ENCODE measurements at places on chromosomes 3 and 15.

DNA sequence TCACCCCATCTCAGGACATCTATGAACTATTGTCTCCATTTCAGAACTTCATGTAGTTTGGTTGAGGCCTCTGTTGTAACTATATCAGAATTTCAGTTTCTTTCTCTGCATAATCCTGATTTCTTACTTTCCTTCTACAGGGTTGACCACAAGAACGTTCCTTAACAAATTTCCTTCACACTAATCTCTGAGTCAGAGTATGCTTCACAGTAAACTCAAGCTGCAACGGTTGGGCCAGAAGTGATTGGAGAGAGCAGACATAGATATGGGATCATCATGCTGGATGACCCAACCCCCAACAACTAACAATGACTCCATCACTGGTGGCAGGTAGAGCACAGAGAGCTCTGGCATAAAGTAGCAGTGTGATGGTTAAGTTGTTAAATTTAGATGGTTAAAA, 128.8 kb upstream of the OSTN start:
- no peak for DNase-seq

DNA sequence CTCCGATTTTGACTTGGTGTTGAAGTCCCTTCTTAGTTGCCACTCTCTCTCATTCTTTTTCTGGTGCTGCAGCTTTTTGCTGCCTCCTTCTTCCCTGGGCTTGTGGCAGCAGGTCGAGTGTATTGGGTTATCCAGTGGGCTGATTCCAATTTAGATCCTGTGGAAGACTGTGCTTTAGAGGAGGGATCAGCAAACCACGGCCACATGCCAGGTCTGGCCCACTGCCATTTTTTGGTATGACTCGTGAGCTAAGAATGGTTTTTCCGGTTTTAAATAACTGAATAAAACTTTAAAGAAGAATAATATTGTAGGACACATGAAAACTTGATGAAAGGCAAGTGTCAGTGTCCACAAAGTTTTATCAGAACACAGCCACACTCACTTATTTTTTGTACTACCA, 330.5 kb downstream of the ROBO2 start:
- no peak for DNase-seq

DNA sequence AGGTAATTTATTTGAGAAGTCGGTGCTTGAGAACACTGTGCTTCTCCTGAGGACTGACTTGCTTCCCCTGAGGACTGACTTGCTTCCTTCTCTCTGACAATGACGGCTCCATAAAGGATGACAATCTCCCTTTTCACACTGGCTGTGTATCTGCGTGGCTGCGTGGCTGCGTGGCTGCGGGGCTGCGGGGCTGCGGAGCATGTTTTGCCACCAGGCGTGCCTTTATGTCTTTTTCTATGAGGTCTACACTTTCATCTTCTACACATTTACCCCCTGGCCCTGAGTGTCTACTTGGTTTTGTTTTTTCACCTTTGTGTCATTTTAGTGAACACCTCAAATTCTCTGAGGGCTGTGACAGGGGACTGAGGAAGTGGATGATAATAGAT, 89.9 kb downstream of the XXYLT1 start:
- no peak for DNase-seq

GRCh38 chr15:56832125-56832524, 86.3 kb upstream of the TCF12 start:
- peak; percentile 82 for DNase-seq

DNA sequence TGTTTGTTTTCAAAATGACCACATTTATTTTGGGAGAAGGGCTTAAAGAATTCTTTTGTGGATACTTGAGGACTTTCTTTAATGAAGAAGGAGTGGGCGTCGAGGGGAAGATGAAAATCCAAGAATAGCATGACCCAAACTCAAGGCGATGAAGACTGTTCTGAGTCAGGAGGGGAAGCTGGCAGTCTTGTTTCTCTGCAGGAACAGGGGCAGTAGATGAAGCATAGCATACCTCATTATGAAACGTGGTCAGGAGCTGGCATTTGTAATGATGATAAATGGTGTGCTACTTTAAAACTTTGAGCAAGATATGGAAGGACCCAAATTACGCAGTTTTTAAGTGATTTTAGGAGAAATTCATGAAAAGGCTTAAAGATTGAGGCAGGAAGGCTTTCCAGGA, 549.0 kb downstream of the IGSF11 start:
- no peak for DNase-seq

GRCh38 chr3:10495003-10495402, 10.4 kb downstream of the ATP2B2 start:
- peak; percentile 23 for DNase-seq

- no peak for DNase-seq
Measured at GRCh38 chr3:32725721-32726120, 40.7 kb downstream of the CNOT10 start.

- no peak for DNase-seq
Measured at GRCh38 chr3:31035681-31036080, 141.2 kb upstream of the GADL1 start.

DNA sequence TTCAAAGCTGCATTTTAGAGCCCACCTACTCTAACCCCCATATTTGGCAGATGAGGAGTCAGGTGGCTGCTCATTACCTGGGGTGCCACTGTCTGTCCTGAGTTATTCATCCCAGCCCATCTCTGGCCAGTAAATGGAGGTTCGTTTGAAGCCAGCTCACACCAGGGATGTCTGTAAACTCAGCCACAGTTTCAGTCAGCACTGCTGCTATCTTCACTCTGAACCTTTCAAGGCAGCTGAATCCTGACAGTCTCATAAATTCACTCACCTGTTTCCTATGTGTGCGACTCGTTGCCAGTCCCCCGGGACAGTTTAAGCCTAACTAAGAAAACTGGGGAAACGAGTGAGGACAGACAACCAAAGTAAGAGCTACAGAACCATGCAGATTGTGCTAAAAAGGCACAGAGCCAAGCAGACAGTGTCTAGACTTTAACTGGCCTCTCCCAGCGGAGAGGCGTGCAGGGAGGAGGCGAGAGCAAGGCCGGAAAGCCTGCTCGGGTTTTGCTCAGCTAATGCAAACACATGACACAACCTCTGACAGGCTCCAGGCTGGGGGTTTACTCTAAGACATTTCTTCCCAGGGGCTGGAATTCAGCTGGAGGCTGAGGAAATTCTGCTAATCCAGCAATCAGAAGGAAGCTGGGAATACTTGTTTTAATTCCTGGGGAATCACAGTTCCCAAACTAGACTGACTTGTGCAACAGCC, 12.0 kb downstream of the FSTL1 start:
- peak; percentile 52 for DNase-seq

DNA sequence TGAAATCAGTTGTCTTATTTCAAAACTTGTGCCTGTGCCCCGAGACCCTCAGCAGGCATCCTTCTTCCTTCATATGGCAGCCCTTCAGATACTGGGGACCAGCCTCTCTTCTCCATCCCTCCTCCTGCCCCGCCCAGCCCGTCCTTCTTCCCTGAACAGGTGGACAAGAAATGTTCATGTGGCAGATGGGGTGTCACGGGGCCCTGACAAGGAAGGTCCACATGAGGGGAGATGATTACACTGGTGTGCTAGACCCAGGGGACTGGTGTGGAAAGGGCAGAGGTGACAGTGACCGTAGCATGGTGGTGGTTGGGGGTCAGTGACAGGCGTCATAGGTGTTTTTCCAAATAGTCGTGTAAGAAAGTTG, 150.9 kb downstream of the CHDH start:
- DNase-seq: no peak

GRCh38 chr3:131655070-131655690, 152.4 kb upstream of the MRPL3 start:
- no peak for DNase-seq

DNA sequence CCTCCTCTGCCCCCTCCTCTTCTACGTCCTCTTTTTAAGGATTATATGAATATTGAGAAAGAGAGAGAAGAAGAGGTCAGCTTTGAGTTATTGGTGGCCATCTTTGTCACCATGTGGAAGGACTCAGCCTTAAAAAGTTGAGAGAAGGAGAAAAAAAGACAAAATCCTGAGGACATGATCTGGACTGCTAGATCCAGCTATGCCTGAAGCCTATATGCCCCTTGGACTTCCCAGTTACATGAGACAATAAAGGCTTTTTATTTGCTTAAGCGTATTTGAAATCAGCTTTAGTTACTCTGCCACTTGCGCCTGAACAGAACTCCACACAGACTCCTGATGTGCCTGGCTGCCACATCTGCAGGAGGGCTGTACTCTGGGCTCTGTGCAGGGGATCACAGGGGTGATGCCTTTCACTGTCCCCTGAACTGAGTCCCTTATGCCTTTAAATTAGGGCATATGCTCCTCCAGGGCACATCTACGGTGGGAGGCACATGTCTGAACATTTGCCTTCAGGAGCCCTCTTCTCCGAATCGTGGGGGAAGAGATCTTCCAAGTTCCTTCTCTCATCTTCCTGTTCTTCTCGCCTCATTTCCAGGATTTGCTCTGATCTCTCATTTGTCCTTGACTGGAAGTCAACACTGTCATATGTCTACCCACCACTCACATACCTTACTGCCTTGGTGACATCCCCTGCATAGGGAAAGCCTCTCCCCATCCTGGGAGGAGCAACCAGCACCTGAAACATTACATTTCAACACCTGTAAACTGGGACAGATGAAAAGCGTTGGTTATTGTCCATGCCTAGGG, 14.0 kb upstream of the PLA2G4E start:
- DNase-seq: no peak

GRCh38 chr15:61205346-61205921, 23.7 kb downstream of the RORA start:
- DNase-seq: no peak

DNA sequence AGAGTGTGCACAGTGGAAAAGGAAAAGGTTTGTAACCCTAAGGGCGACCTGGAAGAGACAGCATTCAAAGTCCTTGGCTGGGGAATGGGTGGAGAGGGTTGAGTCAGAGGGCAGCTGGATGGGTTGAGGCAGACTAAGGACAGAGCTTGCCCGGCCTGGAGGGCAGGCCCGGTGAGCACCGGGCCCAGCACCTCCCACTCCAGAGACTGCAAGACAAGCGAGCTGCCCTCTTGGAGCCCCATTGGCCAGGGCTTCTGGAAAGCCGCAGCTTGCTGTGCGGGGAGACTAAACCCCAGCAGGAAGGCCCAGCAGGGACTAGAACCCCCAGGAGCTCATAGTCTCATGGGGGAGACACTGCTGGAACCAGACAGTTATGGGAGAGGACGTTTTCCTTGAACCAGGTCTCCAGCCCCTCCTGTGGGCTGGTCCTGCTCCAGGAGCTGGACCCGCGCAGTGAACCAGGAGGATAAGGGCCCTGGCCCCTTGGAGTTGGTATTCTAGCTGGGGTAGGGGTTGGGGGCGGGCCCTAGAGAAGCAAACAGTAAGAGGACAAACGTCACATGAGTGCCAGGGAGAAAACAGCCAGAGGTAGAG, 59.1 kb downstream of the RGMA start:
- DNase-seq: peak; percentile 47

DNA sequence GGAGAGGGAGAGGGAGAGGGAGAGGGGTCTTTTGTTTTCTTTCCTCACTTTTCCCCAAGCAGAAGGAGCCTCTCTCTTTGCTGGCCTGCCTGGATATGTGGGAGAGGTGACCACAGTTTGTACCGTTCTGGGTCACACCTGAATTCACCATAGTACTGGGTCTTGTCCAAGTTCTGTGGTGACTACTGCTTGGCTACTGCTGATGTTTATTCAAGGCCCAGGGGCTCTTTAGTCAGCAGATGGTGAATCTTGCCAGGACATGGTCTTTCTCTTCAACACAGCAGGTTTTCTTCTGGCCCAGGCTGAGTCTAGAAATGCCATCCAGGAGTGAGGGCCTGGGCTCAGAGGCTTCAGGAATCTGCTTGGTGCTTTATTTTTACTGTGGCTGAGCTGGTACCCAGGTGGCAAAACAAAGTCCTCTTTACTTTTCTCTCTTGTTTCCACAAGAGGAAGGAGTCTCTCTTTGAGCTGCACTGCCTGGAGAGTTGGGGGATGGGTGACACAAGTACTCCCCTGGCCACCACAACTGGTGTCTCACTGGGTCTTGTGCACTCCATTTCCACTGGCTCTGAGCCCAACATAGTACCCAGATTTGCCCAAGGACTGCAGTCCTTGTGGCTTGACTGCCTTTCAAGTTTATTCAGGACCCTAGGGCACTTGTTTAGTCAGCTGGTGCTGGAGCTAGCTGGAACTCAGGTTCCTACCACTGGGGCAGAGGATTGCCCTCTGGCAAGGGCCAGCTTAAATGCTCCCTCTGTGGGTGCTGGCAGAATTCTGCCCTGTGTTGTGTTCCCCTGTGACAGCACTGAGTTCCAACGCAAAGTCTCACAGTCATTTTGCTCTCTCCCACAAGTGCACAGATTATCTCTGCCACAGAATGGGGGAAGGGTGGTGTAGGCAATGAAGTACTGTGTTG, 16.8 kb upstream of the CCNDBP1 start:
- no peak for DNase-seq

- no peak for DNase-seq
Measured at GRCh38 chr3:134299185-134299887, 48.7 kb upstream of the RYK start.

DNA sequence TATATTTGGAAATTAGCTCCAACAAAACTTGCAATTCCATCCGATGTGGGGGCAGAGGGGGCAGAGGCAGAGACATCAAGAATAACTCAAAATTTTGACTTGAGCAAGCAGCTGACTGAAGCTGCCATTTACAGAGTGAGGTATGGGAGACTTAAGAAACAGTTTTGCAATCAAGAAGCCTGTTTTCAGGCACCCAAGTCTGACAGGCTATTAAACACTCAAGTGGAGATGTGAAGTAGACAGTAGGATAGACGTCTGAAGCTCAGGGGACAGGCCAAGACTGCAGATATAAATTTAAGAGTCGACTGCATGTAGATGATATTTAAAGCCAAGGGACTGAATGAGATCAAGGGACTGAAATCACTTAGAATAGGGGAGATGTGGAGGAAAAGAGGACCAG, 9.9 kb upstream of the SH3BP5 start:
- no peak for DNase-seq

GRCh38 chr3:31392568-31392967, 140.2 kb upstream of the STT3B start:
- DNase-seq: no peak

Measured in breast epithelium (tissue), 4 donors.